ENCODE measurements at places on chromosomes 6 and 20.

GRCh38 chr6:125904871-125905270 is 51.7 kb upstream of the HINT3 start:
- no peak for DNase-seq

- DNase-seq = no peak
Measured at GRCh38 chr6:38901802-38902522, 146.6 kb upstream of the GLP1R start.

DNA sequence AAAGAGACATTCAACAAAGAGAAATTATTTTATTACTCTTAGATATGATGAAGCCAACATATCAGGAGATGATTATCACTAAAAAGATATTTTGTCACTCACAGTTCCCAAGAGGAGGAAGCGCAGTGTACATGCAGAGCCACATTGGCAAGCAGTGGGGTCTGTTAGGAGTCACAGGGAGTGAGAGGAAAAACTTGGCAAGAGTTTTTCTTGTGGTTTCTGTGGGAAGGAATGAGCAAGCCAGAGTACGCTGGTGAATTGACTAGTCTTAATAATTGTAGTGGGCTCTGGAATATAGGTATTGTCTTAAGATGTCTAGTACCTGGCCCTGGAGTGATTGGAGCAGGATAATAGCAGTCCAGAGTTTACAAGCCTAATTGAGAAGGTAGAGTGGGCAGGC is 1095.2 kb downstream of the GRIK2 start:
- no peak for DNase-seq

DNA sequence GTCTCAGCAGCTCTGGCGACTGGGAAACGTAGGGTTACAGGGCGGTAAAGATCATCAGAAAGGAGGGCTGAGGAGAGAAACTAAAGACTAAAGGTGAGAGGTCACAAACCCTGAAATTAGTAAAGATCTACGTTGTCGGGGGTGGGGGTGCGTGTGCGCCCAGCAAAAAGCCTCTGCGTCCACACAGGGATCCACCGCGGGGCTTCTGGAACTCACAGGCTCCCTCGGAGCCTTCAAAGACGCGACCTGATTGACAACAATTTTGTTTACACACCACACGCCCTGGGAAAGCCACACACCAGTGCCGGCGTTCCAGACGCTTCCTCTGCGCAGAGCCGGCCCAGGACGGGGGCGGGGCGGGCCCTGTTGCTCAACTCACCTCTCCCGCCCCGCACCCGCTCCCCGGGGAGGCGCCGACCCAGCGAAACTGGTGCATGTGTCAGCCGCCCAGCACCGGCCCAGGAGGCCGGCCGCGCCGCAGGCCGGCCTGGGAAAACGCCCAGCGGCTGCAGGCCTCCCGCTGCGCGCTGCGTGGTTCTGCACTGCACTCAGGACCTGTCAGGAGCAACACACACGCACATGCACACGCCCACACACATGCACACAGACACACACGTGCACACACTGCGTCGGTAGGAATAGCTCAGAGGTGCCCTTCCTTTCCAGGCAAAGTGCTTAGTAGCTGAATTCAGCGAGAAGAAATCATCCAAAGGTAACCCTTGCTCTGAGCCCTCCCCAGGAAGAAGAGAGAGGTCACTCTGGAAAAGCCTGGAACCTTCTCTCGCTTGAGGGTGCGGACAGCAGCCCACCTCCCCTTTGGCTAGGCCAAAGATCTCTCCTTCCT is 57.2 kb upstream of the ARID1B start:
- peak; percentile 73 for DNase-seq

DNA sequence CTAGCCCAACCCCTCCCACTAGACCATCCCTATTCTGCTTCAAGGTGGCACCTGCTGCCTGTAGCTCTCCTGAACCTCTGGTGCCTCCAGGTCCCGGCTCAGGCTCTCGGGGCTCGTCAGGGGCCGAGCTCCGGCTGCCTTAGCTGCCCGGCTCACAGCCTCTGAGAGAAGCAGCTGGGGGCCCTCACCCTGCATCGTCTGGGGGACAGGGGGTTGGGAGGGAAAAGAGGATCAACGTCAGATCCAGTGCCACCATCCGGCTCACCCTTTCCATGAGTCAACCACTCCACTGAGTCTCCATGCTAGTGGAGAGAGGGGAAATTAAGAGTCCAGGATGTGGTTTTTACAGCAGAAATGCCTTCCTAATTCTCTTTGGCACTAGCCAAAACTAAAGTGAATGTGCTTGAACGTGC is 13.0 kb downstream of the BAG6 start:
- DNase-seq = no peak
